ENCODE measurements at places on chromosomes 6 and 20.

DNA sequence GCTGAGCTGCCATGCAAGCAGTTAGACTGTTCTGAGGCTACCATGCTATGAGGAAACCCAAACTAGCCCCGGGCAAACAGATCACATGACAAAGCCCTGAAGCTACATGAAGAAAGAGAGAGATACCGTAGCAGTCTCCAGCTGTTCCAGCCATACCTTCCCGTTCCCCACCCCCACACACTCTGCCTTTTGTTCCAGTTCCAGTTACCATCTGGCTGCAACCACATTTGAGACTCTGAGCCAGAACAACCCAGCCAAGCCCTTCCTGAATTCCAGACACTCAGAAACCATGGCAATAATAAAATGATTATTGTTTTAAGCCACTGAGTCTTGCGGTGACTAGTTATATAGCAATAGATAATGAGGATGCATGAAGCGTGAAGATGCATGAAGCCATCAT lies 28.3 kb downstream of the RIN2 start:
- DNase-seq: peak; percentile 95

DNA sequence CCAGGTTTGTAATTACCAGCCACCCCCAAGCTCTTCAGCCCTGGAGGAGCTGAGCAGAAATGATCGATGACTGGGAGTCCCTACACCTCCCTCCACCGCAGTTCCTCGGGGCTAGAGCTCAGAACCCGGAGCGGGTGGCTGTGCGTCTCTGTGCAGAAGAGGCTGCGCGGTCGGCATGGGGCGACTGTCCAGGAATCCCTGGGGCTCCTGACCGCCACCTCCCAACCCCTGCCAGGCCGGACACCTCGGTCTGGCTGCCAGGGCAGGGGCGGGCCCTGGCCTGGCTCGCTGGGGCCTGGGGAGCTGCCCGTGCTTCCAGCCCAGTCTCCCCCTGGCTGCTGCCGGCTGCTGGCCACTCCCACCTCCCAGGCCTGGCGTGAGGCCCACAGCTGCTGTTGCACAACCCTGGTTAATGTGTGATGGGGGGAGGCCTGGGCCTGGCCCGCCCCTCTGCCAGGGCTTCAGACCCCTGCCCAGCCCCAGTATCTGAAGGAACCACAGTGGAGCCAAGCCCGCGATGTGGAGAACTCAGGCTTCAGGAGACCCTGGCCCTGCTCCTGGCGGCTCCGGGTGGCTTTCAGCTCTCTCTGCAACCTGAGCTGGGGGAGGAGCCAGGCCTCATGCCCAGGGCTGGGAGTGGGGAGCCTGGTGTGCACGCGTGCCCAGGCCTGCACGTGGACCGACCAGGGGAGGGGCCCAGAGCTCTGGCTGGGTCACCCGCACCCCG lies 1.2 kb downstream of the SLC2A4RG start:
- DNase-seq: peak; percentile 94

DNA sequence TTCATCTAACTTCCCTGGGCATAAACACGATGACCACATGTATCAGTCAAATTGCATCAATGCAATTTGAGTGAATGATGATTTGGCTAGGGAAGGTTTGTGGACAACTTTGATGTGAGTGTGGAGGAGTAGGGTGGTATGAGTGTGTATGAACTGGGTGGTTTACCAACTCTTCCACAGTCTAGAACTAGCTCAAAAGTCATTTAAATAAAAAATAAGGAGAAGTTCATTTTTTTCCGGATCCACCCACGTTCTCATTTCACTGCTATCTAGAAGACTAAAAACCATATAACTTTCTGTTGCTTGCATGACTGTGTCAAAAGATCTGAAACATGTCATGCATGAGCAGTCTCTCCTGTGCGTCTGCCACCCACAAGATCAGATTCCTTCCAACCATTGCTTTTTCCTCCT lies 23.6 kb downstream of the SLC35D3 start:
- DNase-seq: no peak

DNA sequence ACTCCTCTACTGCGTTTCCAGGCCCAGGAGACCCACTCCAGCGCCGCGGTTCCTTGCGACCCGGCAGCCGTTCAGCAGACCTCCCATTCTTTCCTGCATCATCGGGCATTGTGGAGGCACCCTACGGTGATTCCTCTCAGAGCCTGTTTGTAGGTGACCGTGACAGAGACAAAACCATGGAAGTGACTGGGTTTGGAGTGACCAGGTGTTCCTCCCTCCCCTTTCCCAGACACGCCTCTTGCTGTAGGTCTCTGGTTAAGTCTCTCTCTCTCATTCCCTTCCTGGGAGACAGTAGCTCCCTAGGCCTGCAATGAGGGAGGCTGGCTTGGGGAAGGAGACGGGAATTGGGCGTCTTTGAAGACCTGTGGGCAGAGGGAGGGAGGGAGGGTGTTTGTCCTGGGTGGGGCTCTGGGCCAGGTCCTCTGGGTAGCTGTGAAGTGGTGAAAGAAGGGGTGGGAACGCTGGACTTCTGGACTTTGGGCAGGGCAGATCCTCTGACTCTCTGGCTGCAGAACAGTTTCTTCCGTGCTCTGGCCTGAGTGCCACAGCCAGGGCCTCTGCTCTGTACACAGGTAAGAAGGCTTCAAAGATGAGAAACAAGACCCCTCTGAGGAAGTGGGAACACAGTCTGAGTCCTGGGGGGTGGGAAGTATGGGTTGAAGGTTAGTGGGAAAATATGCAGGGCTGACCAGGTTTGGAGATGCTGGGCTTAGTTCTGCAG lies 763 bp downstream of the KLC4 start:
- no peak for DNase-seq

DNA sequence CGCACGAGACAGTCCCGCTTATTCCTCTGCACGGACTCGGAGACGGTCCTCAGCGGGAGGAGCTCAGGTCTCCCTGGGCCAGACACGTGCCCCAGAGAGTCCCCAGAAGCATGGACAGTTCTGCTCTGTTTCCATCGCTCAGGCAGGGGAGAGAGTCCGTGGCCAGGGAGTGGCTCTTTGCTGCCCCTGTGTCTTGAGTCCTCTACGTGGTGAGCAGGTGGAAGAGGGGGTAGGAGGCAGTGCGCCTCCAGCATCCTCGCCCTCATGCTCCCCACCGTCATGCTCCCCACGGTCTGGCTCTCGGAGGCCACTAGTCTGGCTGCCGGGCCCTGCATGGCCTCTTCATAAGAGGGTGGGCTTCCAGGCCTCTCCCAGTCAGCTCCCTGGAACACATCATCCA lies 8.9 kb downstream of the TAGAP start:
- DNase-seq: no peak

DNA sequence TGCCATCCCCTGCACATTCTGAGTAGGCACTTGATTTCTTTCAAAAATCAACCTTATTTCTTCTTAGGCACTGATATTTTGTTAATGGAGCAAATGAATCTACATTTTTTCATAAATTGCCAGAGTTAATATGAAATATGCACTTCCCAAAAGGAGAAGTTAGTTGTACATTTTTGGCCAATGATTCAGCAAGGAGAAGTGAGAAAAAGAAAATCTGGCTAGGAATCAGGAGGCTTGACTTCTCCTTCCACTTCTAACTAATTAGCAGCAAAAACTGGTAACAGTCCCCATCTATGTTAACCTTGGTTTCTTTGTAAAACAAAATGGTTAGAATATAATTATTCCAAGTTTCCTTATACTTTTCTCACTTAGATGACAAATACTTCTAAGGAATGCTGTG lies 7.0 kb upstream of the DSE start:
- DNase-seq: peak; percentile 4

DNA sequence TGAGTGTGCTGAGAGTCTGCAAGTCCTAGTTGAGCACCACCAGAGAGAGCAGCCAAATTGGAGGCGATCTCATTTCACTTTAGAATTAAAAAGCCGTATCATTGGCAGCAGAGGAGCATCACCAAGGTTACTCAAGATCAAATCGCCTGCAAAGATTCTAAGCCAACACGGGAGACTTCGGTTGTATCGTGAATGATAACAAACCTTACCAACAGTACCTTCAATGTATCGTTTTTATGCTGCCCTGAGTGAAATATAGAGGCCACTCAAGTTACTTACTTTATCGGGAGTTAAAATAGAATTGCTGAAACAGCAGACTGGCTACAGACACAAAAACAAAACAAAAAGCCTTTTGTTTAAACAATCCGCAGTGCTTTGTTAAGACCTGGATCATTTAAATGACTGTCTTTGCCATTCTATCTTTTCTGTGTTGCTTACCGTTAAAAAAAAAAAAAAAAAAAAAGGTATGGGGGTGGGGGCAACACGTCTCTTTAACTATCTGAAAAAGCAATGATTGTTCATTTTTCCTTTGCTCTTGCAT lies 14.2 kb downstream of the NHSL1 start:
- DNase-seq: peak; percentile 43

DNA sequence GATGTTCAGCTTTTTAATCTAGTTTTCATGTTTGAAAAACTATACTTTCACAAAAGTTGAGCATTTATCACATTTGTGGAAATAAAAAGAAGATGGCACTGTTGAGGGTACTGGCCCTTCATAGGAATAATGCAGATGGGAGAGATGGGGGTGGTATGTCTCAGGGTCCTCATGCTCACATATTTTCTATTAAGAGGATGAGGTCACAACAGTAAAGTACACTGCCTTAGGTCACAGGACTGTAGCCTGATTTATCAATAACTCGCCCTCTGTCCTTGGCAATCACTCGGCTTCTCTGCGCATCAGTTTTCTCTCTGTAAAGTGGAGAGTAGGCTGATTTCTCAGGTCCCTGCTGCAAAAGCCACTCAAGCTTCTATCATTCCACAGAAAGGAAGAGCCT lies 55.9 kb downstream of the PPP1R3G start:
- no peak for DNase-seq

DNA sequence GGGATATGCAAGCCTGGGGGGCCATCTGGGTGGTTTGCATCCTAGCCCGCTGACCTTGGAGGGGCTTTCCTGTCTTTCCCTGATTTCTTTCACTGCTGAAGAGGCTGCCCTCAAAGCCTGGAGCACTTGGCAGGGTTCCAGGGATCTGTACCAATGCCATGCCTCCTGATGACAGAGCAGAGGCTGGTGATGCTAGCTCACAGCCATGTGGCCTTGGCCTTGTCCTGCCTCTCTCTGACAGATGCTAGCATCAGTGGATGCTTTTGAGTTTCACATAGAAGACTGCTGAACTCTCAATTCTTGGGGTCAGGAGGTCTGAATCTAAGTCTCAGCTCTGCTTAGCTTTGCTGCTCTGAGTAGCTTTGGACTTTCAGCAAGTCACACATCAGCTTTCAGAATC lies 21.9 kb upstream of the RREB1 start:
- peak; percentile 10 for DNase-seq

- peak; percentile 73 for DNase-seq
Measured at GRCh38 chr6:140070846-140071473, 696.5 kb upstream of the CITED2 start.

DNA sequence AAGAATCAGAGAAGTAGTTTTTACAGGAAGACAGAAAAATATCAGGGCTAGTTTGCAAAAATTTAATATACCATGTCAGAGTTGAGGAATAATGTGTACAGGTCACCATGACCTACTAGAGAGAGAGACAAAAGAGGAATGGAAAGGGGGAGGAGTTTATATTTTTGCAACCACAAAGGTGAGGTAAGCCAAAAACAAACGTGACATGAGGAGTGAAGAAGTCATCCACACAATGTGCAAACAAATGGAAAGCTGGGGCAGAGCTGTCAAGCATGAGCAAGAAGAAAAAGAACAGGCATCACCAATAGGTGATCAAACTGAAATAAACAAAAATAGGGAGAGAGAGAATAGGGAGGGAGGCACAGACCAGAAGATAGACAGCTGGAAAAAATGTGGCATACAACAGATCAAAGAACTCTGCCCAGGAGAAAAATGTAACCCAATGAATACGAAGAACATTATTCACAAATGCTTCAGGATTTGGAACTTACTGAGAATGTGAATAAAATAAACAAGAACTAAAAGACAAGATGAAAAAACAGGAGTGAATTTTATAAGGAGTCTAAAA lies 15.5 kb downstream of the RARS2 start:
- no peak for DNase-seq

DNA sequence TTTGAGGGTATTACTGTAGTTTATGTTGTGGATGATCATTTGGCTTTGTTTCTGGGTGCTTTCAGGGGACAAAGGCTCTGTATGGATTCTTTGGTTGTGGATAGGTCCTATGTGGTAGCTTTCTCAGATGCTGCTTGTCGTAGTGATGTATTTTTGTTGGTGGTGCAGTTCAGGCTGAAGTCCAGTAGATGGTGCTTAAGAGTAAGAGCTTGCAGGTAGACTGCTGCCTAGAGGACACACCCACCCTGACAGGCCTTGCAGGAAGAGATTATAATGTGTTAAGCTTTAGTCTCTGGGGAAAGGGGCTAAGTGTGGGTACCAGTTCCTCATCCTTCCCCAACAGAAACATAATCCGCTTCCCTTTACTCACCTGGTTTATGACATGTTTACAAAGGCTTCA lies 62.6 kb upstream of the ADGRB3 start:
- DNase-seq: peak; percentile 1

DNA sequence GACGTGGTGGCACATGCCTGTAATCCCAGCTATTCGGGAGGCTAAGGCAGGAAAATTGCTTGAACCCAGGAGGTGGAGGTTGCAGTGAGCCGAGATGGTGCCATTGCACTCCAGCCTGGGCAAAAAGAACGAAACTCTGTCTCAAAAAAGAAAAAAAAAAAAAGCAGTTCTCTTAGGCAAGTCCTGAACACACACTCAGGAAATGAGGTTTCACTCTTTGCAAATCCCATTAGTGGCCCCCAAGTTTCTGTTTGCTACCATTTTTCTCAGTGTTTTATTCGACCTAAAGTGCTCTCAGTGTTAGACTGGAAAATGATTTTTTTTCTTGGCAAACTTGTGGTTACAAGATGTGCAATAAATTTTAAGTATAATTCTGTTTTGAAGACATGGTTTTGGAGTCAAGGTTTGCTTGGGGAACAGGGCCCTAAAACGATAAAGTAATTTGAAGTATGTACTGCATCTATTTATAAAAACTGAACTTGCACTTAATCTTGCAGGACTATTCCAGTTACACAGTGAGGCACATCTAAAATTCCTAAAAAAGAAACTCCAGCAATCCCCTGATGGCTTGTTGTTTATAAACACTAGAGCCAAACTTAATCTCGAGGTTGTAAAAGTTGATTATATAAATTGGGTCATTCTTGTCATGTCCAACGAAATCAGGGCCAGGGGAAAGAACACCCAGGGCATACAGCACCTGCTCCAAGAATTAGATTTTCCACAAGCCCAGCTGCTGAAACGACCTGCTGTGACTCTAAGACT lies 42.6 kb downstream of the MAP1LC3A start:
- no peak for DNase-seq

All from fibroblast of gingiva (primary cell).